NCI-H2227 treated with DMSO at 0.1 percent for 48 hours (cell line): ENCODE measurements at places on chromosomes 12 and 14.

GRCh38 chr14:68235011-68235410 is 415.4 kb downstream of the RAD51B start:
- DNase-seq: no peak

GRCh38 chr12:2583091-2583497 is 211.7 kb upstream of the FKBP4 start:
- peak; percentile 45 for DNase-seq

DNA sequence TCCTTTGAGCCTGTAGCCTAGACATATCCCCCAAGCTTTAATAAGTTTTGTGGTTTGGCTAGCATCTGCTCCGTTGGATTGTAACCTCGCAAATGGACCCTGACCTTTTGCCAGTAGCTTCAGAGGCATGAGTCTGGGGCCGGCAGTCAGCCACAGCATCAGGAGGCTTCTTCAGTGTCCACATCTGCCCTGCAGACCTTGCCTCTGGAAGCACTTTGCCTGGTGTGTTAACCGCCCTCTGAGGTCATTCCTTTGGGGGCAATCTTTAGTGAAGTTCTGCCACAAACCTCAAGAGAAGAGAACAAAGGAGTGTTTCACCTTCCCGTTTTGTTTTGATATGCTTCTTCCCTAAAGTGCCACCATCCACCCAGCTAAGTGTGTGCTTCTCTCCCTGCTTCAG is 71.4 kb downstream of the GNS start:
- DNase-seq: no peak

DNA sequence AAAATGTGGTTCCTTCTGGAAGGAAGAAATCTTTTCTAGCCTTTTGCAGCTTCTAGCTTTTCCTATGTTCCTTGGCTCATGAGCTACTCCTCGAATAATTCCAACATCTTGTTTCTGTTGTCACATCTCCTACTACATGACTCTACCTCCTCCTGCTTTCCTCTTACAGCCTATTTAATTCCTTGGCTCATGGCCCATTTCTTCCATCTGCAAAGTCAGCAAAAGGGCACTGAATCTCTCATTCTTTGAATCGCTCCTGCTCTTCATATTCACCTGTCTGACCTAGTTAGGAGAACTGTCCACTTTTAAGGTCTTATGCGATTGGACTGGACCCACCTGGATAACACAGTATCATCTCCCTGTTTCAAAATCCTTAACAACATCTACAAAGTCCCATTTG is 15.8 kb downstream of the PRKD1 start:
- DNase-seq: no peak

DNA sequence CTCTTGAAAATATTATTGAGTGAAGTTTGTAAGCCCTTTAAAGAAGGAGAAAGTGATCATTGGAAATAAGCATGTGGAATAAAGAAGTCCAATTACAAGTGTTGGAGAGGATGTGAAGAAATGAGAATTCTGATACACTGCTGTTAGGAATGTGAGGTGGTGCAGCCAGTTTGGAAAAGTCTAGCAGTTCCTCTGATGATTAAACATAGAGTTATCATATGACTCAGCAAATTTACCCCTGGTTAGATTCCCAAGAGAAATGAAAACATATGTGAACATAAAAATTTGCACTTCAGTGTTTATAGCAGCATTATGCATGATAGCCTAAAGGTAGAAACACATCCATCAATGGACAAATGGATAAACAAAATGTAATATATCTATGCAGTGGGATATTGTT is 319.9 kb downstream of the AEBP2 start:
- DNase-seq: no peak

- peak; percentile 68 for DNase-seq
These were observed 171.1 kb upstream of the TMPO start for GRCh38 chr12:98344046-98344930.

GRCh38 chr12:38689704-38690103 is 215.7 kb downstream of the CPNE8 start:
- DNase-seq: no peak

DNA sequence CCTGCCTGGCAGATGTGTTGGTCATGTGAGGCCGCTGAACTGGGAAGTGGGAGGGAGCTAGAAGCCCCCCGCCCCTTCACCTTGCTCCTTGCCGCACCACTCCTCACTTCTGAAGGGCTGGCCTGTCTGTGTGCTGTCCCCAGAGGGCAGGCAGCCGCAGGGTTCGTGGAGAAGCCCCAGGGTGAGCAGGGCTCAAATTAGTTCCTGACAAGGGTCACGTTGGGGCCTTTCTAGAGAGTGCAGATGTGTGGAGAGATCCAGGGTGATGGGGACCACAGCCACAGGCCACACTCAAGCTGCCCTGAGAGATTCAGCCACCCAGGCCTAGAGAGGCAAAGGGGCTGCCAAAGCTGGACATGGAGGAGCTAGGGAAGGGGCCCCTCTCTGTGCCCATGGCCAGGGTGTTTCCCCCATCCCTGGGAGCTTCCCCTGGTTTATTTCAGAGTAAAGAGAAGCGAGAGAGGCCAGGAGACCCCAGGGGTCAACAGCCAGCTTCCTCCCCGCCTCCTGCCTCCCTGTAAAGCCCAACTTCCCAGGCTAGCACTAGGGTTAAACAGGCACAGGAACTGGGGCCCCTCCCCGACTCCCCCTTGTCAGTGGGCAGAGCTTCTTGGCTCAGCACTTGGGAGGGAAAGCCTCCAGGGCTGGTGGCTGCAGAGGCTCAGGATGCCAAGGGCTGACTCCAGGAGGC is 16.2 kb downstream of the SLC25A29 start:
- DNase-seq: no peak

DNA sequence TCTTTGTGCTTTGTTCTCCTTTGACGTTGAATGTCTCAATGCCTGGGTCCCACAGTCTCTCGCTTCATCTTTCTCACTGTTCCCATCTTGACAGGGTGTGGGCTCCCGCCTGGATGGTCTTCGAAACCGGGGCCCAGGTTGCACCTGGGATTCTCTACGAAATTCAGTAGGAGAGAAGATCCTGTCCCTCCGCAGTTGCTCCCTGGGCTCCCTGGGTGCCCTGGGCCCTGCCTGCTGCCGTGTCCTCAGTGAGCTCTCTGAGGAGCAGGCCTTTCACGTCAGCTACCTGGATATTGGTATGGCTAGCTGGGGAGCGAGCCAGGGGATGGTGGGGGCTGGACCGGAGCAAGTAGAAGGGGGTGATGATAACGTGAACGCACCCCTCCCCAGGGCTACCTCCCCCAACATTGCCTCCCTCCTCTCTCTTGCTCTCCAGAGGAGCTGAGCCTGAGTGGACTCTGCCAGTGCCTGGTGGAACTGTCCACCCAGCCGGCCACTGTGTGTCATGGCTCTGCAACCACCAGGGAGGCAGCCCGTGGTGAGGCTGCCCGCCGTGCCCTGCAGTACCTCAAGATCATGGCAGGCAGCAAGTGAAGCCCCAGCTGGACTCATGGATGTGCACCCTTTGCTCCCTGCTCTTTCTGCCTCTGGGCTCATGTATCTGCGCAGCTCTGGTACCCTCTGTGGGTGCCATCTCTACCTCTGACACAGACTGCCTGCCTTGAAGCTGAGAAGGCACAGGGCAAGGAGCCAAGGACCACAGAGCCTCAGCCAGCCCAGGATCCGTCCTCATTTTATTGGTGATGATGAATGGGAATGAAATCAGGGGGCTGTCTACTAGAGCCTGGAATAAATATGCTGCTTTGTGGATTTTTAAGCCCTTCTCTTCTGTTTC is 1.5 kb downstream of the NPFF start:
- DNase-seq: no peak

DNA sequence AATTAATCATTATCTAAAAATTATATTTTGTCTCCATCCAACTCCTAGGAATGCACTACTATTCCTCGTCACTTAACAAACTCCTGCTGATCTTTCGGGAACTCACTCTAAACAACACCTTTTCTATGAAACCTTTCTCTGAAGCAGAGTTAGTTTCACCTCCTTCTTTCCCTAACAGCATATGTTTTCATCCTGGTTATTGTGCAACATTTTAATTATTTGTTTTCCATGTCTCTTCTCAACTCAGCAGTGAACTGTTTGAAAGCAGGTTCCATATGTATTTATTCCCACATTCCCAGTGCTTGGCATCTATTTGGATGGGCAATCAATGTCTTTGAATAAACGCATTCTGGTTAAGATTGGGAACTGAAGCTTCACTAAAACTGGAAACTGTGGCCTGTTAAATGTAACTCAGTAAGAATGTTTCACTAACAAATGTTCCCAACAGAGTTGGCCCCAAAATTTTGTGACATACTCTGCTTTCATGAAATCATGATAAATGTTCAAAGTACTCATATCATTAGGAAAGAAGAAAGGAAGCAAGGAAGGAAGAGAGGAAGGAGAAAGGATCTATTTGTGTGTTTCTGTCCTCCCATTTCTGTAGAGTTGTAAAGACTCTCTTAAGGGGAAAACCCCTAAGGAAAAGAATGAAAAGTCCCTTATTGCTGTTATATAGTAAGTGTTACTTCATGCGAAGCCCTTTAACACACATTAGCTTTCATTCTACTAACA is 13.9 kb upstream of the LGR5 start:
- no peak for DNase-seq

- no peak for DNase-seq
These were observed 321 bp upstream of the USP30 start for GRCh38 chr12:109052097-109052413.

DNA sequence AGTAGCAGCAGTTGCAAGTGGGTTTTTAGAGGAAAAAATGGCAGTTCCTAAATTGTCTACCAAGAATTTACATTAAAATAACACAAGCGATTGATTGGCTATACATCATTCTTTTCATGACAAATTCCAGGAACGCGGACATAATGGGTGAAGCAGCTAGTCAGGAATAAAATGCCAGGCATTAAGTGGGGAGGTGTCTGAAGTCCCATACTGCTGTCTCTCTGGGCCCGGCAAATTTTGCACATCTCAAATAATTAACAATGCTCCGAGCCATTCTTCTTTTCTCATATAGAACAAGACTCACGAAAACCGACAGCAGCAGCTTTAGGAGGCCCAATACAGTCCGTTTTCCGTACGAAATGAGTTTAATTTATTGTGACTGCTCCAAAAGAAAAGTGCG is 696 bp downstream of the RPL36AL start:
- DNase-seq: no peak

DNA sequence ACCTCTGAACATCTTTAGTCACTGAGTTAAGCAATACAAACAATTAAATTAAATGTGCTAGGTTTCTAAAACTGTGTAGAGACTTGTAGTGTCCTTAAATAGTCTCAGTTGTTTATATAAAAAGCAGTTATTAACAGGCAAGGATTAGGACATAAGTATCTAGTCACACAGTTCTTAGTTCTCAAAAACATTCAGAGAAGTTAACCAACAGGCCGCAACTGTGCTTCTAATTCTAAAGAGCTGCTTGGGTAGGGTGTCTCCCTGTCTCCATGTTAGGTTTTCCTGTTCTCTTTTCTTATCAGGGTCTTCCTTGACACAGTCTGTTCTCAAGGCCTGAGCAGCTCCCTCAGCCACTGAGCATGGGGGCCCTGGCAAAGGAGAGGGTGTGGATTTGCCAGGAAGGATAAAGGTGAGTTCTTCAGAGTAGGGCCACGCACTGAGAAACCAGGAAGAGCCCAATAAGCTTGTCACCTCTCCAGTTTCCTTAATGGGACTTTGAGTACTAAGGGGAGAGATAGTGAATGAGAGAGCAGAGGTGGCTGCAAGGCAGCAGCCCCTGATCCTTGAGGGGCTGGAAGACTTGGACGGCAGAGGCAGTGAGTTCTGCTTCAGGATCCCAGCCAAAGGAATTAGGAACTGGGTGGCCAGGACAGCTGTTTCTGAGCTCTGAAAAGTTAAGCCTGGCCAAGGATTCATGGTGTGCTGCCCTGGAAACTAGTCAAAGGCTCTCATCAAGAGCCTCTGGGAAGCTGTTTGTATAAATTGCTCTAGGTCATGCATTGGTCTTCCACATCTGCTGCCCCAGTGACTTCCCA is 177.3 kb downstream of the MYRFL start:
- no peak for DNase-seq

DNA sequence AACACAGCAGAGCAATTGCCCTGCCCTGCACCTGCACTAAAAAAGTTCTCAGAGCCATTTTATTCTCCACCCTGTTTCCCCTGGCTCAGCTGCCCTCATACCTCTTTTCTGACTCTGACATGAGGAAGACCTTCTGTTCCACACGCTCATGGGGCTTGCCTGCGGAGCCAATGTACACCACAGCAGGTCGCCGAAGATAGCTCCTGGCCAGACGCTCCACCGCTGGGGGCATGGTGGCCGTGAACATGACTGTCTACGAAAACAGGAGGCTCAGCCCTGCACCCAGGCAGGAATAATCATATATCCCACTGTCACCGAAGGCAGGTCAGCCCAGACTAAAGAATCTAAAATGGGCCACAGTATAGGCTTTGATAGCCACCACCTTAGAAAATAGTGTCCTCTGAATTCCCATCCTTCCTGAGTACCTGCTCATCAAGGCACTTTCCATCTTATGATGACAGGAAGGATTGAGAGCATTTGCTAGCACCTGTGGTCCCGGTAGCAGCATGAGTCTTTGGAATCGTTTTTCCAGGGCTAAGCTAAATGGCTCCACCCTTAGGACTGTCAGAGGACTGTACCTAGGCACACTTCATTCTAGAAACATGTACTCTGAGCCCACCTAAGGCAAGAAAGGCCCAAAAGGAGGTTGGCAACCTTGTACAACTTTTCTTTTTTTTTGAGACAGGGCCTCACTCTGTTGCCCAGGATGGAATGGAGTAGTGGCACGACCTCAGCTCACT is 14.2 kb downstream of the CACNB3 start:
- DNase-seq: no peak

GRCh38 chr14:55136241-55136640 is 7.2 kb downstream of the LGALS3 start:
- no peak for DNase-seq

DNA sequence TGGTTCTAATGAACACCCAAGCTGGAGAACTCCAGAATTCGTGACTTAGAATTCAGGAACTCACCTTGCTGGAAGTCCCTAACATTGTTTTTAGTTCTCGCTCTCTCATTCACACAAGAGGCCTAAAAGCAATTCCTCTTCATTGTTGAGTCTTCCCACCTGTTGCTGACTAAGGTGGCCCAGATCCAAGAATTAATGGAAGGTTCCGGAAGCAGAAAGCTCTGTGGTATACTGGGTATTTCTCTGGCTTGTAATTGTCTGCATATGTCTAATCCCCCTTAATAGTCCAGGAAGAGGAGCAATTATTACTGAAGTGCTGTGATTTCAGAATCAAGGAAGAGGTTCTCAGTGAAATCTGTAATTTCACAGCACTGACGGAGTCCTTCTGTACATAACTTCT is 31.4 kb downstream of the TMEM233 start:
- DNase-seq: peak; percentile 75

- DNase-seq: no peak
These were observed 39.2 kb downstream of the CDK17 start for GRCh38 chr12:96361074-96361473.

GRCh38 chr14:37060496-37061260 is 111.7 kb downstream of the SLC25A21 start:
- no peak for DNase-seq

DNA sequence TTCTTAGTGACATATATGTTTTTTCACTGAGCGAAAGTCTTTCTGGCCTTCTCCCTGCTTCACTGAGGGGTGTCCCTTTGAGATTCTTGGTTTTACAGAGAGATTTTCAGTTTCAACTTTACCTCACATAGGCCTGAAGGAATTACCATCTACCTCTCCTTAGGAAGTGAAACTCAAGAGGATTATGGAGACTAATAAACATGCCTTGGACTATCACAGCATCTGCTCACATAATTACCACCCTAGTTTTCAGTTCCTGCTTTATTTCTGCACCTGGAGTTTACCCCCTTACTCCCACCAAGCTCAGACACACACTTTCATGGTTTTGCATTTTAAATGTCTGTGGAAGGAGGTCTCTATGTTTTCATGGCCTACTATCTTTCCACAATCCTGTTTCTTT is 118.3 kb upstream of the SCAF11 start:
- no peak for DNase-seq
